ENCODE measurements at places on chromosomes 7 and 10. TPM values are rescaled to one million over a fixed set of nuclear protein-coding genes. Genes with fewer than 3 reads are reported as not detected.

PRKG1 gene
- total RNA-seq: 24.0 TPM

GRCh38 chr10:4730998-4731397 is 95.0 kb upstream of the AKR1E2 start:
- no peak for DNase-seq

GRCh38 chr10:121873236-121873635 is 54.6 kb downstream of the ATE1 start:
- no peak for DNase-seq

DNA sequence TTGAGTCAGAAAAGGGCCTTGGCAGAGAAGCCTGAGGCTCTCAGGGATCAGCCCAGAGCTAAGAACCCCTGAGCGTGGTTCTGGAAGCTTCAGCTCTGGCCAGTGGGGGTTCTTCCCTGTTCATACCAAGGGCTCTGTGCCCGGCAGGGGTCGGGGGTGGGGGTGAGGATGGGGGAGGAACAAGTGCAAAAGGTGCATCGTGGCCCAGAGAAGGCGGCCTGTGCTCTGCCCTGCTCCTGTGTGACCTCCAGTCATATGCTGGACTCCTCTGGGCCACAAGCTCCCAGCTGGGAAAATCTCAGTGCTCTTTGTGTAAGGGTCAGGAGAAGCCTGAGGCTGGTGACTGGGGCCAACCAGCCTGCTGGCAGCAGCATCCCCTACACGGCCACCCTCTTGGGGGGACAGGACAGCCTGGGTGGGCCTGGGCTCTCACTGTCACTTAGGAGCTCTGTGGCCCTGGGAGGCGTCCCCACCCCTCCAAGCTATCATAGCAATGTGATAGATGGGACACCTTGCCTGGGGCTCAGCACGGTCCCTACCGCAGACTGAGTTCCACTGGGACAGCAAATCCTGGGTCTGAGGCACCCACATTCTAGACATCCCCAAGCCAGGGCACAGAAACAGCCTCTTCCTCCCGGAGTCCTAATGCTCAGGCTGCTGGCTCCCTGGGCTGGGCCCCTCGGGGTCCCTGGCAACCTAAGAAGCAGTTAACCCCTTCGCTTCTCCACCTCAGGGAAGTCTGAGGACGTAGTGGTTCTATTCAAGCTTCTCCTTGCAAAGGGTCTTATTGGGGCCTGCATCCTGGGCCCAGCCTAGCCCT is 2.5 kb downstream of the MMRN2 start:
- no peak for DNase-seq

PAX4 gene
- total RNA-seq: 1.3 TPM

UFSP1 gene
- total RNA-seq: 7.0 TPM

DNA sequence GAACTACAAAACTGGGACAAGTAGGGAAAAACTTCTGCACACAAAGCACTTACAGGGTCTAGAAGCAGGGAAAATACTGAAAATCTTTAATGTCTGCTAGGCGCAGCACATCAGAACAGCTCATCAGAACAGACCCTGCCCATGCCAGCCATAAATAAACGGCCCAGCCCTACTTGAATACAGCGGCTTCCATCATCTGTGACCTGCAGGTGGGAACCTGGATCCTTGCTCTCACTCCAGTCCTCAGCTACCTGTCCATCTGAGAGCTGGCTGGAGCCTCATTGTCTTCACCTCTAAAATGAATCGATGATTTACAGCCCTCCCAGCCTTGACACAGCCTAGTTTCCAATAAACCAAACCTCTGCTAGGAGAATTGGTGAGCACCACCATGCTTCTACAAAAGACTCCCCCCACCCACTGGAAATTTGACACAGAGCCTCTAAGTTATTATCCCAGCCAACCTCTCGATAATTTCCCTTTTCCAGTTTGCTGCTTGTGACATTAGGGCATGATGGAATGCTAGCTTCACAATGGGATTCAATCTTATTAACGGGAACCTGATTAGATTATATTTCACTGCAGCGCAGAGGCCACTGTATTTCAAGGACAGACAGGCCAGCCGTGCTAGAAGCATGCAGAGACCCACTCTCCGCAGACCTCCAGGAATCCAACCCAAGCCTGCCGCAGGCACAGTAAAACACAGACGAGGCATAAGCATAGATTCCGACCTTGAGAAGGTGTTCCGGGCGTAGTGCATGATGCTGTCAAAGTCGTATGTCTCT is 61.6 kb upstream of the OPALIN start:
- DNase-seq: no peak

DNA sequence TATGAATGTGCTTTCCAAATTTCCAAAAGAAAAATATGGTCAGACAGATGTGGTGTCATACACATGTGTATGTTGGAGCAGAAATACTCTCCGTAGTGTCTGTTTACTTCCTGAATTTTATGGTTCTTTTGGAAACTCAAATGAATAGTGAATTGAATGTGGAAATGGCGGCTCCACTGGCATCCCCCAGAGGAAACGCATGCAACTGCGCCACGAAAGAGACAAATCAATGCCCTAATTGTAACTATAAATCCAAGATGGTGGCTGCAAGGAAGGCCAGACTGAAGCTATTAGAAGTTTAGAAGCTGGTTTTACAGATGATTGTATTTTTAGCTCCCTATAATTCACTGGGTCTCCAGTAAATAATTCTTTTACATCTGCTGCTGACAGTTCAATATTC is 246.7 kb downstream of the FGFR2 start:
- no peak for DNase-seq

OPALIN gene
- total RNA-seq: not detected

ZNF503 gene
- 7.4 TPM for total RNA-seq

AIFM2 gene
- total RNA-seq: 25.2 TPM

NPS gene
- not detected for total RNA-seq

DNA sequence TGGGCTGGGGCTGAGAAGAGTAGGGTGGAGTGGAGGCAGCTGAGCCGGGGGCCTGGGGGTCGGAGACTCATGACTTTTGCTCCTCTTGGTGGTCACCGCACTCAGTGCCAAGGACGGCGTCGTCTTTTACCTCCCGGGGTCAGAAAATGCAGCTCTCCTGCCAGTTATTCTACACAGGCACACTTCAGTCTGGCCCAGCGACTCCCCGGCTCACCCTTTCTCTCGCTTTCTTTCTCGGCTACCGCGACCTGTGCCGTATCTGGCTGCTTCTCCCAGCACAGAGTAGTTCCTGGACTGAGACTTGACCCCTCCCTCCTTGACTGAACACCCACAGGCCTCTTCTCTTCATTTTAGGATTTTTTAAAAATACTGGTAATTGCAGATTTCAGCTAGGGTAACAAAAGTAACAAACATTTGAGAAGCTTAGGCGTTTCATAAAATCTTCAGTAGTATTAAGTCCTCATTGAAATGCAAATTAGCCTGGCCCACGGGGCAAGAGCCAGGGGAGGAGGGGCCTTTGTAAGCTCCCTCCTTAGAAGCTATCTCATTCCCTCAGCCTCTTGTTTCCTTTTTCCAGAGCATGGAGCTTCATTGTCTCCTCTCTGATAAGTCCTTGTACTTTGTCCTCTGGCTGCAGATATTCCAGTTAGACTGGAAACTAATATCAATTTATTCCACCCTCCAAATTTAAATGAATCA is 1.1 kb upstream of the PRLHR start:
- no peak for DNase-seq

ACTL6B gene
- total RNA-seq: not detected

GRCh38 chr7:150415161-150416153 is 35.0 kb upstream of the GIMAP8 start:
- DNase-seq: no peak

DNA sequence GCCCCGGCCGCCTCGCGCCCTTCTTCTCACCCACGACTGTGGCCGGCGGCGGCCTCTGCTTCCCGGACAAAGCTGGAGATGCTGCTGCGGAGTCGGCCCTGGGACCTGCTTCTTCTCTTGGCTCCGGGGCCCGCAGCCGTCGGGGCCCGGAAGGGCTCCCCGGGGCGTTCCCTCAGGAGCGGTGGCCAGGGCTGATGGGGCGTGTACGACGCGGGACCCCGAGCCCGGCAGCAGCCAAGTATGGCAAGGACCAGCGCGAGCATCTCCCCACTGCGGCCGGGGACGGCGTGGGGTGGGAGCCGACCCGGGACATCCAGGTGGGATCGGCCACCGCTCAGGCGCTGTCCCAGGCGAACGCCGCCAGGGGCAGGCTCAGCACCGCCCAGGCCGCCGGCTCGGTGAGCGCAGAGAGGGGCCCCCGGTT is 27.6 kb upstream of the BMS1 start:
- no peak for DNase-seq

All from Peyer's patch (tissue), 4 donors.